ENCODE measurements at places on chromosomes 5 and 9.

- DNase-seq = no peak
Measured at GRCh38 chr9:121218357-121219027, 16.8 kb upstream of the RAB14 start.

DNA sequence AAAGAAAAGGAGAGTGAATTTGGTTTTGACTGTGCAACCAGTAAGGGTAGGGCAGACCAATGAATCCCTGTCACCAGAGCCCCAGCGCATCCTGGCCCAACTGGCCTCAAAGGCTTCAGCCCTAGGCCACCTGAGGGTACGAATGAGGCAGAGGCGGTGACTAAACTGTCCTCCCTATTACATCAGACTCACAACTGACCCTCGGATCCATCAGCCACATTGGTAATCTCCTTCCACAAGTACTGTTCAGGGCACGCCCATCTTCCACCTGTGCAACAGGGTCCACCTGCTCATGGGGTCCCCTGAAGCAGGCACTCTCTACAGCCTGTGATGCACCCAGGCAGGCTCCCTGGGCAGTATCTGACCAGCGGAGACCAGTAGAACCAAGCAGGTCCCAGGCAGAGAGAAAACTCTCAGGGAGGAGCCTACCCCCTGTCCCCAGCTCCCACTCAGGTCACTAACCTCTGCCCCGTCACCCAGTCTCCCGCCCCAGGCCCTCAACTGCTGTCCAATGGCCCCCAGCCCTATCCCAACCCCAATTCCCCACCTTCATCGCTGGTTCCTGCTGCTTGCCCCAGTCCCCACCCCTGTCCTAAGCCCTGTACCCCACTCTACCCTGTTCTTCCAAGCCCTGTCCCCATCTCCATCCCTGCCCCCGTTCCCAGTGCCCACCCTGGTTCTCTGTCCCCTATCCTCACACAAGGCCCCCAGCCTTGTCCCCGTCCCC lies 904 bp downstream of the EDF1 start:
- no peak for DNase-seq

GRCh38 chr9:98289614-98290201 lies 34.3 kb upstream of the TBC1D2 start:
- no peak for DNase-seq

GRCh38 chr5:127425868-127426267 lies 91.6 kb upstream of the PRRC1 start:
- no peak for DNase-seq

DNA sequence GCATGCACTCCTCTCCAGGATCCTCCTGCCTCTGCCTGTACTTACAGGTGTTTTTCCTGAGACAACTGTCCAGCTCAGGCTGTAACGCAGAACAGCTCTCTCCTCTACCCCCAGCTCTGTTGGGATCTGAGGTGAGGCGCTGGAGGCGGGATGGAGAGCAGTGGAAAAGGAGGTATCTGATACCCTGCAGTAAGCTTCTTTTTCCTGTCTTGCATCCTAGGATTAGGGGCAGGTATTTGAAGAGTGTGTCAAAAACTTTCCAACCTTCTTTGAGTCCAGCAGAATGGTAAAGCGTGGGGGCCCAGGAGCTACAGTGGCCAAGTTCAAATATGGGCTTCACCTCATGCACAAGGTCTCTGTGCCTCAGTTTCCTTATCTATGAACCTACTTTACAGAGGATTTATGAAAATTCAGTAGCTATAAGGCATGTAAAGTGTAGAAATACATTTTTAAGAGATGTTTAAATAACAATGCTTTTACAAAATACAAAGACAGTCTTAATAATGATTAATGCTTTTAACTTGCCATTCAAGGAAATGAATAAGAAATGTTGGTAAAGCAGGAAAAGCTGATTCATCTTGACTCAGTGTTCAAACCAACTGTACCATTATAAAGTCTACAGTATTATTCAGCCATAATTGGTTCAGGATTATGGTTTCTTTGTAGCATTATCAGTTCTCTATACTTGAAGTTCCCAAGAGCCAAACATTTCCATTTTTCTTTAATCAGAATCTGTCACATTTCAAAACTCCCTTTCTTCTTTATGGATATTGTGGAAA lies 26.1 kb downstream of the MAP1B start:
- DNase-seq = no peak

GRCh38 chr5:42854795-42855194 lies 43.1 kb upstream of the SELENOP start:
- DNase-seq = no peak

DNA sequence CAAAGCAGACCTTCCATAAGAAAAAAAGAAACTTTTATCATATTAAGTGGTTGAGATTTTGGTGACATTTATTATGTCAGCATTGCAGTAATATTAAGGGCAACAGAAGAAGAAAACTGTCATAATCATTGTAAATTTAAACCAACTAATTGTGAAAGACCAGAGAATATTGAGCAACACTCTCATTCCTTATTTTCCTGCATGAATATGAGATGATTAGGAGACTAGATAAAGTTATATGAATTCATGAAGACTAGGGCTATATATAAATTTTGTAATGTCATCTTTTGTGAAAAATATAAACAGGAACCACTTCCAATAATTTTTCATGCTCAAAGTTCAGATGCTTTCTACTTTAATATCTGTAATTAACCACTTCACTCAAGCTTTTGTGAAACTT lies 974.5 kb upstream of the CDH10 start:
- DNase-seq = no peak
